ENCODE measurements at places on chromosomes 16 and 17.

DNA sequence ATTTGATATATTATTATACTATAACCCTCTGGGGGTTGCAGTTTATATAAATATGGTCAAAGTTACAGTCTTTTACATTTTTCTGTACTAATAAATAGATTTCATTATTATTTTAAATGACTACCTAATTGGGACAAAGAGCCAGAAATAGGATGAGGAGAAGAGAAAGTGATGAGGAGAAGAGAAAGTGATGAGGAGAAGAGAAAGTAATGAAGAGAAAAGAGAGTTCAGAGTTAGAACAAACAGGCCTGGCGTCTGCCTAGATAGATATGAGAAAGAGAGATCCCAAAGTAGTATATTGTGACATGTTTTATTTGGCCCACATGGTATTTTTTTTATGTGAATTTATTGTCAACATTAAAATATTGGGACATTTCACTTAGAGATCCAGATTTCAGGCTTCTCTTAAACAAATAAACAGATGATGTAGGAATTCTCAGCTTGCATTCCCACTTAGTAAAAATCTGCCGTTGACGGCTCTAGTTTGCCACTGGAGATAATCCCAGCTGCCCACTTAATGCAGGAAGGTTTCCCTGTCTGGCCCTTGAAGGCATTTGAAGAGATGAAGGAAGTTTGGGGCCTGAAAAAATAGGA is 210.7 kb downstream of the STX8 start:
- DNase-seq = no peak

DNA sequence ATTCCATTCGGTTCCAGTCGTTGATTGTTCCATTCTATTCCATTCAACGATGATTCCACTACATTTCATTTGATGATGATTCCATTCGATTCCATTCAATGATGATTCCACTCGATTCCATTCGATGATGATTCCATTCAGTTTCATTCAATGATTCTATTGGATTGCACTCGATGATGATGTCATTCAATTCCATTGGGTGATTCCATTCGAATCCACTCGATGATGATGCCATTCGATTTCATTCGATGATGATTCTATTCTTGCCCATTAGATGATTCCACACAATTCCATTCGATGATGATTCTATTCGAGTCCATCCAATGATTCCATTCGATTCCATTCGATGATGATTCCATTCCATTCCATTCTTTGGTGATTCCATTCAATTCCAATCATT is 1283.7 kb downstream of the TP53TG3F start:
- DNase-seq = no peak

- DNase-seq = no peak
These were observed 17.7 kb downstream of the USP10 start for GRCh38 chr16:84717484-84717883.

DNA sequence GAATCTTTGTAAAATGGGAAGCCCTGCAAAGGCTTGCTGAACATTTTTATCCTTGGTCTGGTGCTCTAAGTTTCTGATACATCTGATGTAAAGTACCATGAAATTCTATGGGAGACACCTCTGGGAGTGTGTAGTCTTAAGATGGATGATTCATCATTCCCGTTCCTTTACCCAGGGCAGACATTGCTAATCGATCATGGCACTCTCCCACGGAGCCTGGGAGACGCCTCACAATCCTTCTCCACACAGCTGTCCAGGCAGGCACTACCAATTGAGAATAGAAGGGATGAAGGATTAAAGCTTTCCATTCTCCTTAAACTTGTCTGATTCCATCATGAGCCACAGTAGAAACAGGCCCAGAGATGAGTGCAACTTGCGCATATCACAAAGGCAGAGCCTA is 144.8 kb downstream of the GSG1L start:
- DNase-seq = no peak

DNA sequence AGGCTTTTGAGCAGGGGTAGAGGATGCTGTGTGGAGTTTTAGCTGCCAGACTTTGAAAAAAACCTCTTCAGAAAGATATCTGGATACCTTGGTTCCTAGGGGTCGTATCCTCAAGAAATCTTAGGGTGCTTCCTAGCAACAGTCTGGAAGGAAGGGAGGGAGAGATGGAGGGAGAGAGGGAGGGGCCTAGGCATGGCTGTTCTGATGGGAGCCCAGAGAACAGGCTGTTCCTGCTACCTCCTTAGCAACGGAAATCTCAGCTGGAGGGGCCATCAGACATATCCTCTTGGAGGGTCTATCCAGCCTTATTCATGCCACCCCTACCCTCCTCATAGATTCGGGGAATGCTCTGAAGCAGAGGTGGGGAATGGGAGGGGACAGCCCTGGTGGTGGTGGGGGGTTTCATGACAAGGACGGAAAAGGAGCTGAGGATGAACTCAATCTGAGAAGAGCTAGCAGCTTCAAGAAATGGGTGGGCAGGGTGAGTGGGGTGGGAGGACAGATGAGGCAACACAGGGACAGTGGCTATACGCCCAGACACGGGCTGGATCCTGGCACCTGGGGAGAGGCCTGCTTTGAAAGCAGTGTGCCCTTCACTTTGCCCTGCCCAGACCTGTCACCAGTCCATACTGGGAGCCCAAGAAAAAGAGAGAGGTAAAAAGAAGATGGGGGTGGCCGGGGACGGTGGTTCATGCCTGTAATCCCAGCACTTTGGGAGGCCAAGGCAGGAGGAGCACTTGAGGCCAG is 2.9 kb upstream of the THRA start:
- no peak for DNase-seq

DNA sequence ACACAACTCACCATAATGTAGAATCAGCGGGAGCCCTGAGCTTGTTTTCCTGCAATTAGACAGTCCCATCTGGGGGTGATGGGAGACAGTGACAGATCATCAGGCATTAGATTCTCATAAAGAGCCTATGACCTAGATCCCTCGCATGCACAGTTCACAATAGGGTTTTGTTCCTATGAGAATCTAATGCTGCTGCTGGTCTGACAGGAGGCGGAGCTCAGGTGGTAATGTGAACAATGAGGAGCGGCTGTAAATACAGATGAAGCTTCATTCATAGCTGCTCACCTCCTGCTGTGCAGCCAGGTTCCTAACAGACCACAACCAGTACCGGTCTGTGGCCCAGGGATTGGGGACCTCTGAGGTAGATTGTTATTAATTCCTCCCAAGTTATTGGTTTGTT is 2.9 kb upstream of the DOK4 start:
- DNase-seq = no peak

- DNase-seq = no peak
These were observed 218.1 kb upstream of the CDH8 start for GRCh38 chr16:62254372-62254771.

DNA sequence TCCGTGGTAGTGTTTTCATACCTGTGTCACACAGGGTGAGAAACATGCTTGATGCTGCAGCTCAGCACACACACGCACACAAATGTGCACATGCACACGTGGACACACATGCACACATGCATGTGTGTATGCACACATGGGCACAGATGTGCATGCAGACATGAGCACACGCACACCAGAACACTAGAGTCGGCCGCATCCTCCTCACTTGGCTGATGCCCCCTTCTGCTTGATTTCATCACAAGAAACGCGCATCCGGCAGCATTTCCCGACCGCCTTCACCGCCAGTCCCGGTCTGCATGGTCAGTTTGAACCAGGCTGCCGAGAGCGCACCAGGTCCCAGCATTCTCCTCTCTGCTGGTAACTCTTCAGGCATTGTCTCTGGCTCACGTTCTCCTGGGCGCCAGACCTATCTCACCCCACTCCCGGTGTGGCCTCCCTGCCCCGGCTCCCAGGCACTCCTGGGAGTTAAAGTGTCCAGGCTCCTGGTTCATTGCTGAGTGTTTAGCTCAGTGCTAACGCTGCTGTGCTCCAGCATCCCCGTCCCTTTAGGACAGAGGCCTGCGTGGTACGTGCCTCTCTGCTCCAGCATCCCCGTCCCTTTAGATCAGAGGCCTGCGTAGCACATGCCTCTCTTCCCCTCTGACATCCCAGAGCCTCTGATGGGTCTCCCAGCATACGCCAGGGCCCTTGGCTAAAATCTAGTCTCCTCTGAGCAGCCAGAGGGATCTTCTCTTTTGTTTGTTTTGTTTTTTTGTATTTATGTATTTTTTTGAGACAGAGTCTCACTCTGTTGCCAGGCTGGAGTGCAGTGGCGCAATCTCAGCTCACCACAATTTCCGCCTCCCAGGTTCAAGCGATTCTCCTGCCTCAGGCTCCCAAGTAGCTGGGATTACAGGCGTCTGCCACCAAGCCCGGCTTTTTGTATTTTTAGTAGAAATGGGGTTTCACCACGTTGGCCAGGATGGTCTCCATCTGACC is 16.0 kb downstream of the BAIAP2 start:
- DNase-seq = no peak

GRCh38 chr17:66301864-66302741 is at the start of gene PRKCA:
Gene PRKCA (plus strand): TSS chr17:66302613.
- peak; percentile 86 for DNase-seq

DNA sequence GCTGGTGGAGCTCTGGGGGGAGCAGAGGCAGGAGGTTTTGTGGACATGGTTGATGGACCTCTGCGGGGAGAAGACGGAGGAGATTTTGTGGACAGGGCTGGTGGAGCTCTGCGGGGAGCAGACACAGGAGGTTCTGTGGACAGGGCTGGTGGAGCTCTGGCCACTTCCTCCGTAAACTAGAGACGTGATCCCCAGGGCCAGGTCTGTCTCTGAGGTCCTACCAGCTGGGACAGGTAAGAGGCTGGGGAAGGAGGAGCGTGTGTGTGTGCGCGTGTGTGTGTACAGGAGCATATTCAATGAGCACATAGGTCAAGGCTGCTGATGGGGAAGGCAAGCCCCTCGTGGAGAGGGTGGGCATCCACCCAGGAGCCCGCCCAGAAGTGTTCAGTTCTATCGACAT is 20.6 kb downstream of the RPH3AL start:
- no peak for DNase-seq

DNA sequence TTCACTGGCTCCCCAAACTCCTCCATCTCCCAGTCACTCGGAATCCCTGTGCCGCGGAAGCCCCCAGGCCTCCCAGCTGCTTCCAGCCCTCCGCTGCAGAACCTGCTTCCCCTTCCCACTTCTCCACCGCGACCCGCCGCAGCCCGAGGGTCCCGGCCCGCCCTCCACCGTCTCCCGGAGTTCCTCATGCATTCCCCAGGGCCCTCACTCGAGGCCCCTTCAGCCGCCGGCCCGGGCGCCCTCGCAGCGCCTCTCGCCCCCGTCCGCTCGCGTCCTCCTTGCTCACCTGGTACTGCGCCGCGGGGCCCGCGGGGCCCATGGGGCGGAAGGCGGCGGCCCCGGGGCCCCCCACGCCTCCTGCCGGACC is 329 bp downstream of the SMARCD2 start:
- peak; percentile 43 for DNase-seq

- no peak for DNase-seq
These were observed 53.6 kb upstream of the CDC42EP4 start for GRCh38 chr17:73365301-73365874.

DNA sequence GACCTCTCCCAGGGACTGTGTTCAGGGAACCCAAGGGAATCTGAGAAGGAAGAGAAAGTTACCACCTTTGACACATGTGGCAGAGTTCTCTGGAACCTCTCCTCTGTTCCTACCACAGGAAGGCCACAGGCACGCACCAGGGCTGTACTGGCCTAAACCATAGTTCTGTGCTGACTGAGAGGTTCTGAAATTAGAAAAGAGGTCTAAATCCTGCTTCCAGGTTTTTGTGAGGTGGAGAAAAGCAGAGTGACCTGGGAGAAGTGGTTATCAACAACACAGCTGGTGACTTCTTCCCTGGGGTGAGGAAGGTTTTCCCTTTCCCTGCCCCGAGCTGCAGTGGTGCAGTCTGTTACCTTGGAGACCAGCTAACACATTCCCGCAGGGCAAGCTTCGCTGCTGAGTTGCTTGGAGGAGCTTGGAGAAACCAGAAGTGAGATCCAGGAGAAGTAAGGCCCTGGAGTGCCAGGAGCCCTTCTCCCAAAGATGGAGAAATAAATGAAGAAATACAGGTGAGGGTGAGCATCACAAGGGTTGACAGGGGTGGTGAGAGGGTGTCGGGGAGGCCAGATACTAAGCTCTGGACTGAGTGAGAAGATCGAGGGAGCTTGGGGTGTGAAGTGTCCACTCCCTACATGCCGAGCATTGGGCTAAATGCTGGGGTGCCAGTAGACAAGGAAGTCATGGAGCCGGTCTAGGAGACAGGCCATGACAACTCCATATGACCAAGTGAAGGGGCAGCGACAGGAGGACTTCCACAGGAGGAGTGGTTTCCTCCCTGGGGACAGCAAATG is at the start of gene VWA3A:
Gene VWA3A (plus strand): TSS at position 399 of the 791 bp plus-strand sequence. CDS start 97 bp downstream, at position 496.
- no peak for DNase-seq

- no peak for DNase-seq
These were observed 241.3 kb upstream of the ZFHX3 start for GRCh38 chr16:73289232-73289631.

GRCh38 chr16:86362155-86362849 is 148.0 kb upstream of the FOXF1 start:
- DNase-seq = no peak

GRCh38 chr17:72423286-72423589 is 302.4 kb downstream of the SOX9 start:
- DNase-seq = peak; percentile 54

DNA sequence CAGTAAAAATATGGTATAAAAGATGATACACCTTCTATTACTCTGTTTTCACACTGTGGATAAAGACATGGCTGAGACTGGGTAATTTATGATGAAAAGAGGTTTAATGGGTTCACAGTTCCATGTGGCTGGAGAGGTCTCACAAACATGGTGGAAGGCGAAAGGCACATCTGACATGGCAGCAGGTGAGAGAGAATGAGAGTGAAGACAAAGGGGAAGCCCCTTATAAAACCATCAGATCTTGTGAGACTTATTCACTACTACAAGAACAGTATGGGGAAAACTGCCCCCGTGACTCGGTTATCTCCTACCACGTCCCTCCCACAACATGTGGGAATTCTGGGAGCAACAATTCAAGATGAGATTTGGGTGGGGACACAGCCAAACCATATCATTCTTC is 45.6 kb downstream of the TBC1D26 start:
- no peak for DNase-seq

- no peak for DNase-seq
These were observed 86.7 kb downstream of the KATNIP start for GRCh38 chr16:27636453-27637240.

Data from HTR-8/SVneo (cell line).